ENCODE measurements at places on chromosomes 1 and 21. TPM values are rescaled to one million over a fixed set of nuclear protein-coding genes. Genes with fewer than 3 reads are reported as not detected.

Gene SETSIP
- total RNA-seq, result 1.00 TPM

Gene BMP8B
- 0.55 TPM for total RNA-seq

Gene CFHR2
- total RNA-seq, result not detected

Gene JAM2
- total RNA-seq, result 3.7 TPM

GRCh38 chr1:33902486-33903209 lies 38.8 kb downstream of the HMGB4 start:
- no peak for DNase-seq

GRCh38 chr21:33290441-33290840 lies 24.3 kb downstream of the IL10RB start:
- DNase-seq, result no peak

- DNase-seq, result no peak
These were observed 448.6 kb downstream of the SMYD3 start for GRCh38 chr1:246058466-246058865.

DNA sequence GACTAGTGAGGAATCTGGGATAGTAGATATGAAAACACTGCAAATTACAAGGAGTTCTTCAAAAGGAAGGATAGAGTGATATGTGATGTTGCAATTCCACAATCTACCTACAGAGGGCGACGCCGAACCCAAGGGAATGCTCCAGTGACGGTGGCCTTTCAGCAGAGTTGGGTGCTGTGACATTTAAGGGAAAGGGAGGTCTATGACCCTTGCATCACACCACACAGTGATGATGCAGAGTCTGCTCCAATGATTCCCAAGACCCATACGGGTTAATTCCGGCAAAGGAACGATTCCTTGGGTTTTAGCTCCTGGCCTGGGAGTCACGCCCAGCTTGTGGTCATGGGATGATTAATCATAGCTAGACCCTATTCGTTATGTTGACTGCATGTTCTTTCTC lies 123.0 kb upstream of the IGSF21 start:
- peak; percentile 25 for DNase-seq

- no peak for DNase-seq
These were observed 46.9 kb downstream of the PTP4A2 start for GRCh38 chr1:31891280-31891679.

GRCh38 chr1:85374160-85374559 lies 90.8 kb downstream of the DDAH1 start:
- DNase-seq, result peak; percentile 71

GRCh38 chr1:182685215-182685614 lies 828 bp upstream of the RGS8 start:
- DNase-seq, result no peak

DNA sequence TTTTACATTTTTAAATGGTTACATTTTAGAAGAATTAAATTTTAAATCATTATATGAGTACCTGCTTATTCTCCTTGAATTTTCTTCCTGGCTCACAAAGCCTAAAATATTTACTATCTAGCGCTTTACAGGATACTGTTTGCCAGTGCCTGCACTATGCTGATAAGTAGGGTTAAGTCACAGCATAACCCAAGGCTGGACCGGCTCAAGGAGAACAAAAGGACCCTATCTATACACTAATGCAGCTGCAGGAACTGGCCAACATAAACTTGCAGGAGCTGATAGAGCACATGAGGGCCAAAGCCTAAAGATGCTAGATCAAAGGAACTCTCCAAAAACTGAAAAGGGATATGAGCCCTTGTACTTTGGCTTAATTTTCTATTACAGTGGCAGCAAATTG lies 1086.9 kb upstream of the TMPRSS15 start:
- DNase-seq, result no peak

- DNase-seq, result no peak
These were observed 22.2 kb upstream of the ITPKB start for GRCh38 chr1:226761322-226761721.

DNA sequence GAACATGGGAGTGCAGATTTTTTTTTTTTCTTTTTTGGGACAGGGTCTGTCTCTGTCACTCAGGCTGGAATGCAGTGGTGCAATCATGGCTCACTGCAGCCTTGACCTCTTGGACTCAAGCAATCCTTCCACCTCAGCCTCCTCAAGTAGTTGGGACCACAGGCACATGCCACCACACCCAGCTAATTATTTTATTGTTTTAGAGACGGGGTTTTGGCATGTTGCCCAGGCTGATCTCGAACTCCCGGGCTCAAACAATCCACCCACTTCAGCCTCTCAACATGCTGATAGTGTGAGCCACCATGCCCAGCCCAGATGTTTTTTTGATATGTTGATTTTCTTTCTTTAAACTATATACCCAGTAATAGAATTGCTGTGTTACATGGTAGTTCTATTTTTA lies 57.7 kb downstream of the RGSL1 start:
- peak; percentile 8 for DNase-seq

DNA sequence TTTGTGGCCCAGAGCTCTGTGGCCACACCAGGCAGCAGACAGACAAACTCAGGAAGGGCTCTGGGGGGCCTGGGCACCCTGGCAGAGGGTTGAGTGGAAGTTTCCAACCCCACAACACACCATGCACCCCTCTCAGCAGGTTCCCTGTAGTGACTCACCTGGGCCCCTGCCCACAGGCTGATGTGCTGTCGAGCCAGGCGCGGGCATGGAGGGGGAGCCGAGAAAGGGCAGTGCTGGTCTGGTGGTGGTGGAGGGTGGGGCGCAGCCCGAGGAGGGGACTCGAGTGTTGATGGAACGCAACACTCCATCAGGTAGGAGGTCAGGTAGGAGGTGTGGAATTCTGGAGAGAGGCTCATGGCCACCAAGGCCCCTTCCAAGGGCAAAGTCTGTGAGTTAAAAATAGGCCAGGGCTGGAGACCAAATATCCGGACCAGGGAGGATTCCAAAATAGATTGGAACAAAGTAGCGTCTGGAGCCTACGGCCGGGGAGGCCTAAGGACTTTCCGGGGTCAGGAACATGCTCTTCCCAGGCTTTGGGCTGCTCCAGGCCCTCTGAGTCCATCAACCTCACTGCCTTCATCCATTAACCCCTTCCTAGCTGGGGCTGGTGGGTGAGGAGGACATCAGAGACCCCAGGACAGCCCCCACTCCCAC lies 191.5 kb upstream of the AJAP1 start:
- DNase-seq, result no peak

DNA sequence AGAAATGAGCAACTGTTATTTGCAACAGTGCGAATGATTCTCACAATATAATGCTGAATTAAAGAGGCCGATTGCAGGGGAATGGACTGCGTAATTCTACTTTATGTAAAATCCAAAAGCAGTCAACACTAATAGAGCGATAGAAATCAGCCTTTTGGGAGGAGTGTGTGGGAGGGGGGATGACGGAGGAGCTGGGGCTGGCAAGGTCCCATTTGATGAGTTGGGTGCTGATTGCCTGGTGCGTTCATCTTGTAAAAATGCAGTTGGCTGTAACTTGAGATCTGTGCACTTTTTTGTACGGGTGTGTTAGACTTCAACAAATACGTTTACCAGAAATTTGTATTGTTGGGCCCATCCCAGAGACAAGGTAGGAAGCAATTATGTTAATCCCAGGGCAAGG lies 20.7 kb downstream of the TNFRSF8 start:
- DNase-seq, result no peak

DNA sequence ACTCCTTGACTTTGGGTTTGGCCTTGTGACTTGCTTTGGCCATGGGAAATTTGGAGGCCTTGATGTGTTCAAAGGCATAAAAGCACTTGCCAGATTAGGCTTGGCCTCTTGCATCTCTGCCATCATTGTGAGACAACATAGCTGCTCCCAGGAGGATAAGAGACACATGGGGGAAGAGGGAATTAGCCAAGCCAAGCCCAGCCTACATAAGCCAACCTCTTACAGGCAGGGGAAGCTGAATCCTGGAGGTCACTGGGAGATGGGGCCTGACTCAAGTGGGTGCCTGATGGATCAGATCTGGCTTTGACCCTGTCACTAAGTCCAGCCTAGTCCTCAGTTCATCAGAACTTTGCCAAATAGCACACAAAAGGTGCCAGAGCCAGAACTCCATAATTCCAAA lies 37.6 kb upstream of the HMGB4 start:
- no peak for DNase-seq

- no peak for DNase-seq
These were observed 7.0 kb downstream of the TNNT2 start for GRCh38 chr1:201370500-201370899.

DNA sequence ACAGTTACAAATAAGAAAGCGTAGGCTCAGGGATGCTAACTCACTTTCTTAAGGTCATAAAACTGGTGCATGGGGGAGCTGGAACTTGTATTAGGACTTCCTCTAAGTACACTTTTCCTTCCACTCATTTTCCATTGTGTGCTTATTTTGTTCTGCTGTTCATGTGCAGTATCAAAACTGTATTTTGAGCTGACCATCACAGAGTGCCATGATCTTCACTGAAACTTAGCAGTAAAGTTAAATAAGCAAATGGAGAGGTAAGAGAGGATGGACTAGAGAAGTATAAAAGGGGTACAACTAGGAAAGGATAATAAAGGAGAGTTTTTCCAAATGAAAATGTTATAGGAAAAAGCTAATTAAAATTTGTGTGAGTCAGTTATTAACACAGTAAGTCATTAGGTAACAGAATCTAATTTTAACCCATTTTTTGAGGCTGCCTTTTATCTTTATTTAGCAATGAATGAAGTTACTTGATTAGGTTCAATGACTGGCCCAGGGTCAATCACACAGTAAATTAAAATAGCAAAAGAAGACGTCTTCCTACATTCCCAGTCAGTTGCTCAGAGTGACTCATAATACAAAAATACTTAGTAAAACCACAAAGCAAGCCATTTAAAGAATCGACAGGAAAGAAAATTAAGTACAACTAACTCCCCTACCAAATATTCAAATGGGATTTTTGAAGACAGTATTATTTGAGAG lies 165.8 kb upstream of the C1orf105 start:
- DNase-seq, result peak; percentile 92

DNA sequence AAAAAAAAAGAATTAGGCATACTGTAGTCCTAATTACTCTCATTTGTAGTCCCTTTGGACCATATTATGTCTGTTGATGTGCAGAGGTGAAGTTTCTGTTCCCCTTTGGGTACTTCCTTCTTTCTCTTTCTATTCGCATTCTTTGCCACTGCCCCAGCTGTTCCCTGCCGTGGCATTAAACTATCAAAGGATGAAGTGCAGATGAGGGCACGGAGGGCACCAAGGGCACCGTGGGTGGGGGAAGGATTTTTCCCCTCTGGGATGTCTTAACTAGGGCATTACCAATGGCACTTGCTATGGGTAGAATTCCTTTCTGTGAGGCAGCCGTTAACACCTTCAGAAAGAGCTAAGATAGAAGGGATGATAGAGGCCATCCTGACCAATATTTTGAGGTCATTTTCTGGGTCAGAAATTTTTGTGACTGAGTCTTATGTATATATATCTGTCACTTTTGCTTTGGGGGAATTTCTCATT lies 4.9 kb upstream of the MAPKAPK2 start:
- no peak for DNase-seq

- DNase-seq, result peak; percentile 11
These were observed 210.9 kb downstream of the LTN1 start for GRCh38 chr21:28781602-28782276.

- no peak for DNase-seq
These were observed 87.8 kb downstream of the MRPL37 start for GRCh38 chr1:54287801-54288211.

DNA sequence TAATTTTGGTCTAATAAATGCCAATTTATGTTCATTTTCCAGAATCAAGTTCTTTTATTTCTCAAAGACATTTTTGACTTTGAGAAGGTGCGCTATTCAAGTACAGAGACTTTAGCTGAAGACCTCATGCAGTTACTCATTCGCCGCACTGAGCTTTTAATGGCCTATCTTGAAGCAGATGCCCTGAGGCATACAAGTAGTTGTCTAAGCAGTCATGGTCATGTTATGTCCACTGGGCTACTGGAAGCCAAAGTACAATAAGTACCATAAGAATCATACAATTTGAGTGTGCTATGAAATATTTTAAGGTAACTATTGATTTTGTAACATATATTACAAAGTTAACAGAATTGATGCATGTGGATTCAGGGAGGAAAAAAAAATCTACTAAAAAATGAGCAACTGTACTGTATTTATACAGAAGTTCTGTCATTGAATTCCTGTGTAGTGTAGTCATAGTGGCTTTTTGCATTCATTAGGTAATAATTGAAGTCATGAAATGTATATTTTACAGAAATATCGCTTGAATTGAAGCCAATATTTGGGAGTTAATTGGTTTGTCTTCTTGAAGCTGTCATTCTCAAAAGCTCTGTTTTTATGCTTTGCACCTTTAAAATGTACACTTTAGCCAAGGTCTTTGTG lies 13.5 kb upstream of the NEXN start:
- DNase-seq, result peak; percentile 16

Measured in A172 (cell line).